ENCODE measurements at places on chromosomes 3 and 15.
A peak's percentile ranks its signal among the peaks of the same experiment; 100 is the strongest.

DNA sequence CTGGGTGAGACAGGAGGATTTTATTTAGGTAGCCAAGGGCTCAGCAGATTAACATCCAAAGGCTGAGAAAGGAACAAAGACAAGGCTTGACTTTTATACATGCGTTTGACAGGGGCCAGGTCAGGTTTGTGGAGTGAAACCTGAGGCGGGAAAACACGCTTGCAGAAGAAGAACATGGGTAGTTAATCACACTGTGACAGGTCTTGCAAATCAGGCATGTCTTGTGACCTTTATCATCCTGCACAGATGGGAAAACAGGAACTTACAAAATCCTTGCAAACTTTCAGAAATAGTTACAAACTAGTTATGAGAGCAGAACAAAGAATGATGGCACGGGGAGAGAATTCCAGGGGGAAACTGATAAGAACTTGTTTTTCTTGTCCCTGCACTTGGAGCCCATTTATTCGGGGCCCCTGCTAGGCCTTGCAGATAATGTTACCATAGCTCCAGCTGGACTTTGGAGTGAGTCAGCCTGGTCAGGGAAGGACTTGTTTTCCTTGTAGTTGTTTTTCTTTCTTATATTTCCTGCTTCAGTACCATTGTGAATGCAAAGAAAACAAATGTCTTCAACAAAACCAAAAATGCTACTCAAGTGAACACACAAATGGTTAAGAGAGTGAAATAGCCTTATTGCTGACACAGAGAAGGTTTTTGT is 965.9 kb upstream of the ROBO1 start:
- DNase-seq, result no peak

DNA sequence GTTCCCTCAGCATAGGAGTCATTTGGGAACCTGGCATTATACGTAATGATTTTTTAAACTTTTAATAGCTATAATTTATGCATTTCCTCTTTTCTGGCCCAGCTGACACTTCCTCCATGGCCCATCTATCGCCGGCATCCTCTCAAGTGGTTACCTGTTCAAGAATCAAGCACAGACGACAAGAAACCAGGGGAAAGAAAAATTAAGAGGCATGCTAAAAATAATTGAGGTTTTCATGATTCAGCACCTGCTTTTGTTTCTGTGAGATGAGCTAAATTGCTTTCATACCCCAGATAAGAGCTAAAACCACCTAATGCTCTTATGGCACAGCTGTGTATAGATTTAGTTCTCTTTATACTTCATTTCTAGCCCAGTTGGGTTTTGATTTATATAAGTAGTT is 1.7 kb downstream of the SPCS1 start:
- no peak for DNase-seq

DNA sequence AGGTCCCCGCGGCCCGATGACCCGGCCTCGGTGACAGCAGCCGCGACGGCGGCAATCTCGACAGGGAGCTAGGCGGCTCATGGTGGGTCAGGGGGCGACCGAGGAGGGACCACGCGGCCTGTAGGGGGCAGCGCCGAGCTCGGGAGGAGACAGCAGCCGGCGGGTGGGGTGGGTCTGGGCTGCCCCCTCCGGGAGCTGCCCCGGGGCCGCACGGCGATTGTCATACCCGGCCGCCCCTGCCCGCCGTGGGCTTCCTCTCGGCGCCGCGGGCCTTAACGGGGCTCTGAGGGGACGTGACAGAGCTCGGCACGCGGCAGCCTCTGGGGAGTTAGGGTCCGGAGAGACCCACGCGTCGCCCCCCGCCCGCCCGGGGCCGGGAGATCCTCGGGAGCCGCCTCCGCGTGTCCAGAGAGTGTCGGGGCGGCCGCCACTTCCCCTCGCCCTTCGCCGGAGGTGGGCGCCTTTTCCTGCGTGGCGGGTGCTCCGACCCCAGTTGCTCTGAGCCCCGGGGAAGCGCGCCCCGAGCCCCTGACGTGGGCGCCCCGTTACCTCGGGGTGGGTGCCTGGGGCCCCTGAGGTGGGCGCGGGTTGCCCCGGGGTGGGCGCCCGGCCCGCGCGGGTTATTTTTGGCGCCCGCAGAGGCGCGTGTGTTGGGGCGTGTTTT is 539 bp upstream of the PLCL2 start:
- DNase-seq, result peak; percentile 76

DNA sequence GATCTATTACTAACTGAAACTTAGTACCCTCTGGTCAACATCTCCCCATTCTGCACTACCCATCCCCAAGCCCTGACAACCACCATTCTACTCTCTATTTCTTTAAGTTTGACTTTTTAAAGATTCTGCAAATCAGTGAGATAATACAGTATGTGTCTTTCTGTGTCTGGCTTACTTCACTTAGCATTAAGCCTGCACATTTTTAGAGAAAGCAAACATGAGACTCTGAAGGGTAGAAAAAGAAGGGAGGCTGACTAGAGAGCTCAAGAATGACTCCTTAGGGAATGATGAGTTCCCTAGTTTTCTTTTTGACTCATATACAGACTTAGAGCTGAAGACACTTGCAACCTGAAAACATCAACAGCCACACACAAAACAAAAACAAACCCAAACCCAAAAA is 311.3 kb downstream of the SQOR start:
- no peak for DNase-seq

GRCh38 chr3:95312650-95313049 is 1249.8 kb downstream of the NSUN3 start:
- no peak for DNase-seq

GRCh38 chr15:70643783-70644125 is 119.6 kb downstream of the UACA start:
- no peak for DNase-seq

GRCh38 chr15:101201411-101202174 is 50.3 kb downstream of the CHSY1 start:
- no peak for DNase-seq

Data from activated CD4-positive, alpha-beta T cell treated with anti-CD3 and anti-CD28 coated beads for 4 hours (primary cell).